ENCODE measurements at places on chromosomes 4 and X.

- DNase-seq = no peak
Observed at GRCh38 chrX:19863857-19864223, 23.6 kb downstream of the SH3KBP1 start.

GRCh38 chr4:7506119-7506518, 71.4 kb upstream of the PSAPL1 start:
- peak; percentile 54 for DNase-seq

DNA sequence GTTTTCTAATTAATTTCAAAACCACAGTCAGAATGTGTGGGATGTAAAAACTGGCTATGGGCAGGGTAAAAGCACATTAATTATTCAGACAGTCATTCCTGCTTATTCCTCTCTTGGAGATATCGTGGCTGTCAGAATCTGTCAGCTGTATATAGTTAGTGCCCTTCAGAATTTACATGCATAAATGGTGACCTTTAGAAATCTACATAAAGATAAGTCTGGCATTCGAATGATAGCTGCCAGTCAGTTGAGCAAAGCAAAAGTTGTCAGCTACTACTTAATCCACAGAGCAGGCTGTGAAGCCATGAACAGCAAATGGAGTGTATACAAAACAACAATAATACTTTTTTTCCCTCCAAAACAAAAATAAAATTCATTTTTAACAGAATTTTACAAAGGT, 189.5 kb downstream of the ADGRL3 start:
- no peak for DNase-seq

DNA sequence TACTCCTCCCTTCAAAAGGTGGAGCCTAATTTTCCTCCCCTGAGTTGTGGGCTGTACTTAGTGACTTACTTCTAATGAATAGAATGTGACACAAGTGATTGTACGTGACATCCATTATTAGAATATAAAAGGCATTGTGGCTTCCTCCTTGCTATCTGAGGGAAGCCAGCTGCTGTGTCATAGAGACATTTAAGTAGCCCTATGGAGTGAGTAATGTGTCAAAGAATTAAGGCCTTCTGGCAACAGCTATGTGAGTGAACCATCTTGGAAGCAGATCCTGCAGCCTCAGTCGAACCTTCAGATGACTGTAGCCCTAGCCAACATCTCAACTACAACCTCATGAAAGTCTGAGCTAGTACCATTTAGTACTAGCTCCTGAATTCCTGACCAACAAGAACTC, 76.1 kb downstream of the BCOR start:
- DNase-seq = no peak

- DNase-seq = no peak
Observed at GRCh38 chrX:85052636-85053343, 49.1 kb downstream of the APOOL start.

- DNase-seq = no peak
Observed at GRCh38 chr4:151217326-151217725, 59.6 kb upstream of the PRSS48 start.

GRCh38 chrX:37854148-37854547, 6.8 kb upstream of the DYNLT3 start:
- no peak for DNase-seq

DNA sequence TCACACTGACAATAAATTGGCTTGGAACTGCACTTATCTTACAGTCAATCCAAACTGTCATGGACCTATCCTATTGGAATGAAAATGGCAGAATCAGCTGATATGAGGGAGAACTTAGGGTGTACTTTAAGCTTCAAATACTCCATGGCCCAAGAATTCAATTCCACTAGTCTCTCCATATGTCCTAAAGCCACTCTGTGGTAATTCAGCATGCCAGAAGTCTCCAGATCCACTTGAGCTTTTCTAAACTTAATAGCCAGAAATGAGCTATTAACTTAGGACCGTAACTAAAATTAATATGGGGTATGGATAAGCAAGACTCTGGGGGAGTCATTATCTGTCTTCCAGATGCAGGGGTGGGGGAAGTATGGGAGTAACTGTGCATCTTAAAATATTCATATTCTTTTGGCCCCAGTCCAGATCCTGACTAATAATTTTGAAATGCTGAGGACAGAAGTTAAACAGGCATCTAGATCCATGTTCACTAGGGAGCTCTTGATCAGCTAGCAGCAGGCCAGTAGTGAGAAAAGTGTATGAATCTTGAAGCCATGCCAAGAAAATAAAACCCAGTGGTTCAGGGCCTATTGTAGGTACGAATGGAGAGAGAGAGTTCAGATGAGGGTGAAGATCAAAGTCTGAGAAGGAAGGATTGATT, 167.6 kb downstream of the DKK2 start:
- no peak for DNase-seq

DNA sequence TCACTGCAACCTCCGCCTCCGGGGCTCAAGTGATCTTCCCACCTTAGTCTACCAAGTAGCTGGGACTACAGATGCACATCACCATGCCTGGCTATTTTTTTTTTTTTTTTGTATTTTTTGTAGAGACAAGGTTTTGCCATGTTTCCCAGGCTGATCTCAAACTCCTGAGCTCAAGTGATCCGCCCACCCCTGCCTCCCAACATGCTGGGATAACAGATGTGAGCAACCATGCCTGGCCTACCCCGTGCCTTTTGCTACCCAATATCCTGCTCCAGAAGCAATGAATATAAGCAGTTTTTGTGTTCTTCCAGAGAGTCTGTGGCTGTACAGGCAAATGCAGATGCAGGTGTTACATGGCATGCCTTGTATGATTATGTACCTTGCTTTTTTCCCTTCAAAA, 50.5 kb downstream of the TBC1D14 start:
- DNase-seq = no peak

DNA sequence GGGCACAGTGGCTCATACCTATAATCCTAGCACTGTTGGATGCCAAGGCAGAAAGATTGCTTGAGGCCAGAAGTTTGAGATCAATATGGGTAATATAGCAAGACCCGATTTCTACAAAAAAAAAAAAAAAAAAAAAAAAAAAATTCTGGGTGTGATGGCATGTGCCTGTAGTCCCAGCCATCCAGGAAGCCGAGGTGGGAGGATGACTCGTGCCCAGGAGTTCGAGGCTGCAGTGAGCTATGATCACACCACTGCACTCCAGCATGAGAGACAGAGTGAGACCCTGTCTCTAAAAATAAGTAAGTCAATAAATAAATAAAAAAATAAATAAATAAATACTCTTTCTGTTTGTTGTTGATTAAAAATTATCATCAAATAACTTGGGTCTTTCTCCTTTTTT, 62.4 kb upstream of the BMPR1B start:
- DNase-seq = no peak

GRCh38 chr4:7826909-7827306, 112.8 kb downstream of the AFAP1 start:
- no peak for DNase-seq

DNA sequence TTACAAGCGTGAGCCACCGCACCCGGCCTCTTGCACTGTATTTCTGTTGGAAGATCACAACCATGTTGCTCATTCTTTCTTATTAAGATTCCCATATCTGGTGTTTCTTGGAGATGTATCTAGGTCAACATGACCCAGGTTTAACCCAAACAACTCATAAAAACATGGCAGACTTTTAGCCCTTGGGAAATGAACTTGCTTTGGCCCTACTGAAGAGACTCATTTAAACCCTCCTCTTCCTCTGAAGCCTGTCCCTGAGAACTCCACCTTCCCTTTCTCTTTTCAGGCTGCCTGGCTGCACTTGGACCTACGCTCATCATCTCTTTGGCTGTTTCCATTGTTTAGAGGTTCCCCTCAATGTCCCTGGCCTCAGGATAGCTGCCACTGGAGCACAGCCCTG, 22.8 kb upstream of the OPN1LW start:
- DNase-seq = no peak

- no peak for DNase-seq
Observed at GRCh38 chr4:140291259-140291658, 82.2 kb upstream of the SCOC start.

DNA sequence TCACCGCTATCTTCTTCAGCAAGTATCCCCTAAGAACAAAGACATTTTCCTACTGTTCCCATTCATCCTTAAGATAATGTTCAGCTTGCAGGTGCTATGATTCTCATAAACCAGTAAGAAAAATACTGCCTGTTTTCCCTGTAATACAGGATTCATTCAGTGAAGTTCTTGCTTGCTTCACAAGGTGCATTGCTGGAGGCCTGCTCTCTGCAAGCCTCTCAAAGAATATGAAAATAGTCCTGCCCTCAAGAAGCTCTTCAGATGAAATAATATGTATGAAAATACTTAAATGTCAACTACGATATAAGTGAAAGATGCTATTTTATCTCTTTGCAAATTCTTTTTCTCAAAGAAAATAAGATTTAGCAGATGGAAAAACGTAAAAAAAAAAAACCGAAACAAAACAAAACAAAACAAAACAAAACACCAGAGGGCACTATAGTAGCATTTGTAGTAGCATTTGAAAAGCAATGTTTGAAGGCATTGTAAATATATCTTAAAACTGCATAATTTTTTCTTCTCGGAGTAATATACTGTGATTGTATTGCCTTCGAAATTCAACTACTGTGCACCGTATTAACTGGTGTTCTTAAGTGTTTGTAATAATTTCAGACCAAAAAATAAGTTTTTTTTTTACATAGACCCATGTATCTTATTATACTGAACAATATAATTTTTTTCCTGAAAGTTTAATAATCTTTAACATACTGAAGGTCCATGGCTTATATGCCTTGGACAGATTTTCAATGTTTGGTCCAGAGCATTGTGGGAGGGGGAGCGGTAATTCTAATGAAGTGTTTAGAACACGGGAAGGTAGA, 26.0 kb downstream of the ADH4 start:
- no peak for DNase-seq

GRCh38 chr4:163148466-163149336, 18.0 kb downstream of the NAF1 start:
- no peak for DNase-seq

DNA sequence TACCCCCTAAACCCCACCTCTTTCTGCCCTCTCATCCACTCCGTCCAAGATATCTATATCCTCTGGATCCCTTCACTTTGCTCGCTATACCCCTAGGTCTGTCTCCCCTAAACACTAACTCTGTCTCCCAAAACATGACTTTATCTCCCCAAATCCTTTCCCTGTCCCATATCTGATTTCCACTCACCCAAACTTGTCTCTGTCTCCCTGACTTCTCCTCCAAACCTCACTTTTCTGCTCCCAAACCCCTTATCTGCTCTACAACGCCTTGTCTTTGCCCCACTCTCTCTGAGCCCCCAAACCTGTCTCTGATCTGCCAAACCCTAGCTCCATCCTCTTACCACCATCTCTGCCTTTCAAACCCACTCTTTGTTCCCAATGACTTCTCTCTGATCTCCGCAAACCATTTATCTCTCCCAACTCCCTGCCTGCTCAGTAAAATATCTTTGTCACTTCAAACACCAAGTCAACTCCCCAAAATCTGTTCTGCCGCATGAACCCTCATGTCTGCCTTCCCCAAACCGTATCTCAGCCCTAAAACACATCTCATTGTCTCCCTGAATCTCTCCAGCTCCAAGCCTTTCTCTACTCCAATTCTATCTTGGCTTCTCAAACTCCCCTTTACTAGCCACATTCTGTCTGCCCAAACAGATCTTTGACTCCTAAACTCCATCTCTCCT, 575 bp downstream of the GATA1 start:
- no peak for DNase-seq

GRCh38 chr4:175263537-175263936, 345.4 kb downstream of the ADAM29 start:
- no peak for DNase-seq

DNA sequence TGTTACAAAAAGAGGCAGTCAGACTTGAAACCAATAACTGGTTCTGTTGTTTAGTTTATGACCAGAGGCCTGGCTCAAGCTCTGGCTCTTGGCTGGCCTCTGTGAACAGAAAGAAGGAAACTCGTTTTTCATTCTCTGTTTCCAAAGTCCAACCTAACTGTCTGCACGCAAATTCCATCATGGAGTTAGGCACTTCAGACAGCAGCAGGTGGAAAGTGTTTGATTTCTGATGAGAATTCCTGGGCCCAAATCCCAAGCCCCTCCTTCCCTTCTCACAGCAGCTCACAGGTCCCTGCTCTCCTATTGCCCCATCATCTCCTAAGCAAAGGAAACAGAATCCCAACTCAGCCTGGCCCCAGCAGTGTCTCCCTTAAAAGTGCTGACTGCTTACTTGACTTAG, 42.8 kb upstream of the FGF16 start:
- DNase-seq = no peak

- DNase-seq = no peak
Observed at GRCh38 chr4:33025236-33025635, 2305.1 kb downstream of the PCDH7 start.

DNA sequence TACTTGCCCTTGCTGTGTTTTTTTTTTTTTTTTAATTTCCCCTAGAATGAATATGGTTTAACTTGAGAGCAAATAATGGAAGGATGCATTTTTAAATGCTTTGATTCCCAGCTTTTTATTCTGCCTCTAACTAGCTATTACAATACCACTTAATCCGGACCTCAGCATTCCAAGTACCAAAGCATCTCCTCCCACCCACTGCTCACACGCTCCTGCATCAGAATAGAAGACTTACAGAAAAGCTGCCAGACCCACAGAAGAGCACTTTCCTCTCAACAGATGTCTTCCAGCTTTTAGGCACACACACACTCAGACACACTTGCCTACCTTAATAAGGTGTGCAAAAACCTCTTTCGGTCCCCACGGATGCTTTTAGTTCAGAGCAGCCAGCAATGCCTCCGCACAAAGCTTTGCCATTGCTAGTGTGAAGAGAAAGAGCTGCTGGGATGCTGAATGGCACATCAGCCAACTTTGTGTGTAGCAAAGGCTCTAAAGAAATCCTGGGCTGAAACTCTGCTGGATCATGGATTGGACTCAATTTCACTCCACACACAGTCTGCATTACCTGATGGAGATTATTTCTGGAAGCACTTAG, 1056.2 kb downstream of the DMD start:
- no peak for DNase-seq

- DNase-seq = no peak
Observed at GRCh38 chr4:23547096-23547495, 342.8 kb downstream of the PPARGC1A start.

DNA sequence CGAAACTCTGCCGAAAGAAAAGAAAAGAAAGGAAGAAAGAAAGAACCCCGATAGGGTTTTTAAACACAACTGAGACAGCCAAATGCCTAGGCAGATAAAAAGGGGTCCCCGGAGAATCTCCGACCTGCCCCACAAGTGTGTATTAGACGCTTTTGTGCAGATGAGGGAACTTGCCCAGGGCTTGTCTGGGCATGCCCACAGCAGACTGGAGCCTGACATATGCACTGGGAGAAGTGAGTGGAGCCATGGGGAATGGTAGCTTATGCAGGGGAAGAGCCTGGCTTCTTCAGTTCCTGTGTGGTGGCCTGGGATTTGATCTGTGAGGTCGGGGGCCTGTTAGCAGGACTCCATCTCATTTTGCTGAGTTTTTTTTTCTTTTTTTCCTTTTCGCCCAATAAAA, 199.0 kb downstream of the GPC3 start:
- no peak for DNase-seq
